Aortic smooth muscle cell (primary cell): ENCODE measurements at places on chromosomes 5 and 9. TPM values are rescaled to one million over a fixed set of nuclear protein-coding genes. Genes with fewer than 3 reads are reported as not detected.

NMUR2 gene
- not detected in 2 replicates for total RNA-seq

FABP6 gene
- not detected in 2 replicates for total RNA-seq

ECSCR gene
- total RNA-seq = 6.8 and 13.7 TPM in 2 replicates

EPB41L4A gene
- total RNA-seq = 9.1 and 11.9 TPM in 2 replicates

HK3 gene
- total RNA-seq = under 0.01 TPM in 1 of 2 replicates, not detected in the other

PCDHGB2 gene
- total RNA-seq = 3.4 and 5.9 TPM in 2 replicates

FREM1 gene
- total RNA-seq = 0.13 and 0.56 TPM in 2 replicates

MEIKIN gene
- total RNA-seq = 0.06 TPM in 1 of 2 replicates, not detected in the other

WHRN gene
- 0.25 and 0.53 TPM in 2 replicates for total RNA-seq

PTPN3 gene
- 6.8 and 12.7 TPM in 2 replicates for total RNA-seq

GPBP1 gene
- 59.6 and 69.9 TPM in 2 replicates for total RNA-seq

C9 gene
- 0.25 TPM in 1 of 2 replicates, not detected in the other for total RNA-seq

ANKDD1B gene
- 0.40 and 1.3 TPM in 2 replicates for total RNA-seq

SIT1 gene
- total RNA-seq = 0.25 and 0.53 TPM in 2 replicates

KIAA0825 gene
- total RNA-seq = 4.1 and 4.7 TPM in 2 replicates

LHX3 gene
- not detected in 2 replicates for total RNA-seq

SLC36A2 gene
- total RNA-seq = not detected in 2 replicates

RUFY1 gene
- total RNA-seq = 77.9 and 90.4 TPM in 2 replicates

STKLD1 gene
- total RNA-seq = 0.44 and 0.79 TPM in 2 replicates

NIPAL4 gene
- total RNA-seq = not detected in 2 replicates

MEGF9 gene
- 12.3 and 25.4 TPM in 2 replicates for total RNA-seq

ARPC5L gene
- 15.2 and 17.6 TPM in 2 replicates for total RNA-seq

UNC5A gene
- total RNA-seq = 0.12 and 0.40 TPM in 2 replicates

FAM221B gene
- total RNA-seq = not detected in 2 replicates

TNFSF8 gene
- total RNA-seq = not detected in 2 replicates

AK8 gene
- total RNA-seq = 0.40 and 0.56 TPM in 2 replicates

TERT gene
- not detected in 2 replicates for total RNA-seq

TMEM161B gene
- total RNA-seq = 9.6 and 11.4 TPM in 2 replicates

MYOZ3 gene
- total RNA-seq = 0.37 and 0.40 TPM in 2 replicates

AGXT2 gene
- total RNA-seq = not detected in 2 replicates

KIF12 gene
- total RNA-seq = not detected in 2 replicates
